ENCODE measurements at places on chromosomes 5 and 9. TPM values are rescaled to one million over a fixed set of nuclear protein-coding genes. Genes with fewer than 3 reads are reported as not detected.

The PROB1 gene
- 0.48 TPM for total RNA-seq

DNA sequence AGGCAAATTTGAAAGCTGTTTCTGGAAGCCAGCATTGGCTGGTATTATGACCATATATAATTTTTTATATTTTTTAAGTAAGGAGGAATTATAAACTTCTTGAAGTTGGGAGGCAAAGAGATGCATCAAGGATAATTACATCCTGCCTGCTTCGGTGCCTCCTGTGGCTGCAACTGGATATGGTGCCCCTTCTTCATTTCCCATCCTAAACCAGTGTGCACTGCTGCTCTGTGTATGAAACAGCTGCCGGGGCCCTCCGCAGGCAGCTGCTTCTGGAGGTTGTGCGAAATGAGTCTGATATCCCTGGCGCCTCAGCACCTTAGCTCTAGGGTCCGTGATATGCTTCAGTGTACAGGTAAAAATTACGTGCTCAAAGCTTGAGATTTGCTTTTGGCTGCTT, 304.2 kb downstream of the ENC1 start:
- no peak overlapping the region for H3K27ac ChIP-seq
- no peaks in the 10 kb centered on the region for H3K27me3 ChIP-seq
- no peak for DNase-seq
- H3K4me1 ChIP-seq = no peaks in the 10 kb centered on the region
- H3K4me3 ChIP-seq = no peak overlapping the region

GRCh38 chr5:135240781-135241360, 158.2 kb downstream of the MACROH2A1 start:
- H3K4me3 ChIP-seq = no peak overlapping the region
- no peaks in the 10 kb centered on the region for H3K36me3 ChIP-seq
- no peaks in the 10 kb centered on the region for H3K4me1 ChIP-seq

GRCh38 chr5:78671609-78672008, 23.0 kb upstream of the LHFPL2 start:
- H3K4me3 ChIP-seq = no peak overlapping the region
- H3K4me1 ChIP-seq = peaks cover under 1% of the 10 kb centered on the region
- no peaks in the 10 kb centered on the region for H3K27me3 ChIP-seq
- peak; percentile 74 for DNase-seq
- H3K27ac ChIP-seq = peak overlapping the region; percentile 53

The DNAJC18 gene
- total RNA-seq = 5.7 TPM

- no peak overlapping the region for H3K4me3 ChIP-seq
- no peaks in the 10 kb centered on the region for H3K4me1 ChIP-seq
- H3K27me3 ChIP-seq = no peaks in the 10 kb centered on the region
- H3K36me3 ChIP-seq = no peaks in the 10 kb centered on the region
- H3K27ac ChIP-seq = no peak overlapping the region
Observed at GRCh38 chr9:117720555-117720954, 16.4 kb downstream of the TLR4 start.

DNA sequence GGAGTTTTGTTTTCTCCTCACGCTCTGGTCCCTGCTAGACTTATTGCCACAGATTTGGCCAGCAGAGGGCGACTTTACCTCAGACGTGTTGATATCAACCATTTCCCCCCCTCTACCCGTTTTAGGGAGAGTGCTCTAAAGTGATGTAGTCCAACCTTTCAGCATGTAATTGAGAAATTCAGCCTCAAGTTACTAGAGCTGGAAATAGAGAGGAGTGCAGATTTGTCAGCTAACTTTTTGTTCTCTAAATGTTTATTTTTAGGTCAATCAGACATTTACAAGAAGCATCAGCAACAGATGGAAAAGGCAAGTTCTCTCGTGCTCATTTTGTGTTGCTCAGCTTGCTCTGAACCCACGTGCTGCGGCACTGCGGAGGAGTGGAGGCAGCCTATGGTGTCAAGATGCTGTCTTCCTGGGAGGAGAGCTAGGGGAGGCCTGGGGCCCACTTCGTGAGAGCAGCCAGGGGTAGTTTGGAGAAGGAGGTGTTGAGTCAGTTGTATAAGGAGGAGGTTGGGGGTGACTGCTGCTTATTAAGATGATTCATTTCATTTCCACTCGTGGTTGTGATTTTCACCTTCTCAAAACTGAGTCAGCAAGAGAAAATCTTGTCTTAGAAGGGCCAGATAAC, 53.6 kb downstream of the GPR107 start:
- peaks cover 9% of the 10 kb centered on the region for H3K36me3 ChIP-seq
- no peak overlapping the region for H3K4me3 ChIP-seq
- no peaks in the 10 kb centered on the region for H3K27me3 ChIP-seq
- DNase-seq = peak; percentile 87

The UGT3A1 gene
- total RNA-seq = not detected

- H3K4me3 ChIP-seq = no peak overlapping the region
- no peak for DNase-seq
- no peaks in the 10 kb centered on the region for H3K27me3 ChIP-seq
- H3K27ac ChIP-seq = no peak overlapping the region
Observed at GRCh38 chr9:134993996-134994720, 76.4 kb upstream of the FCN1 start.

- no peaks in the 10 kb centered on the region for H3K27me3 ChIP-seq
- no peaks in the 10 kb centered on the region for H3K36me3 ChIP-seq
Observed at GRCh38 chr5:43225649-43226245, 33.7 kb downstream of the NIM1K start.

GRCh38 chr5:123719004-123719403, 207.0 kb downstream of the CSNK1G3 start:
- H3K4me1 ChIP-seq = no peaks in the 10 kb centered on the region
- DNase-seq = no peak
- H3K27ac ChIP-seq = no peak overlapping the region
- no peaks in the 10 kb centered on the region for H3K27me3 ChIP-seq
- no peaks in the 10 kb centered on the region for H3K36me3 ChIP-seq

DNA sequence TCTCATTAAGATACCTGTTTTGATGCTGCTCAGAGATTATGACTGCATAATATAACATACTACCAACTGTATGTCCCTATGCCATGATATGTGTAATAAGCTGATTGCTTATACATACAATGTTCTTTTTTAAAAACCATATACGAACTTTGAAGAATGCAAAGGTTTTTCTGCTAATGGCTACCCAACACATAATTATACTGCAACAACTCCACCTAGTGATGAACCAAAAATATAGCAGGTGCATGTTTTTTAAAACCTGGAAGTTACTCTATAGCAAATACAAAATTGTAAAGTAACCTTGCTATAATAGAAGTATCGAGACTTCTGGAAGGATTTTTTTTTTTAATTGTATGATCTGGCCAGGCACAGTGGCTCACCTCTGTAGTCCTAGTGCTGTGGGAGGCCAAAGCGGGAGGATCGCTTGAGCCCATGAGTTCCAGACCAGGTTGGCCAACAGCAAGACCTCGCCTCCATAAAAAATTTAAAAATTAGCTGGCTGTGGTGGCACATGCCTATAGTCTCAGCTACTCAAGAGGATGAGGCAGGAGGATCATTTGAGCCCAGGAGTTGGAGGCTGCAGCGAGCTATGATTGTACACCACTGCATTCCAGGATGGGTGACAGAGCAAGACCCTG, 49.1 kb downstream of the HOMER1 start:
- no peaks in the 10 kb centered on the region for H3K4me1 ChIP-seq
- H3K27me3 ChIP-seq = no peaks in the 10 kb centered on the region
- no peak overlapping the region for H3K27ac ChIP-seq
- no peak overlapping the region for H3K4me3 ChIP-seq
- H3K36me3 ChIP-seq = no peaks in the 10 kb centered on the region

DNA sequence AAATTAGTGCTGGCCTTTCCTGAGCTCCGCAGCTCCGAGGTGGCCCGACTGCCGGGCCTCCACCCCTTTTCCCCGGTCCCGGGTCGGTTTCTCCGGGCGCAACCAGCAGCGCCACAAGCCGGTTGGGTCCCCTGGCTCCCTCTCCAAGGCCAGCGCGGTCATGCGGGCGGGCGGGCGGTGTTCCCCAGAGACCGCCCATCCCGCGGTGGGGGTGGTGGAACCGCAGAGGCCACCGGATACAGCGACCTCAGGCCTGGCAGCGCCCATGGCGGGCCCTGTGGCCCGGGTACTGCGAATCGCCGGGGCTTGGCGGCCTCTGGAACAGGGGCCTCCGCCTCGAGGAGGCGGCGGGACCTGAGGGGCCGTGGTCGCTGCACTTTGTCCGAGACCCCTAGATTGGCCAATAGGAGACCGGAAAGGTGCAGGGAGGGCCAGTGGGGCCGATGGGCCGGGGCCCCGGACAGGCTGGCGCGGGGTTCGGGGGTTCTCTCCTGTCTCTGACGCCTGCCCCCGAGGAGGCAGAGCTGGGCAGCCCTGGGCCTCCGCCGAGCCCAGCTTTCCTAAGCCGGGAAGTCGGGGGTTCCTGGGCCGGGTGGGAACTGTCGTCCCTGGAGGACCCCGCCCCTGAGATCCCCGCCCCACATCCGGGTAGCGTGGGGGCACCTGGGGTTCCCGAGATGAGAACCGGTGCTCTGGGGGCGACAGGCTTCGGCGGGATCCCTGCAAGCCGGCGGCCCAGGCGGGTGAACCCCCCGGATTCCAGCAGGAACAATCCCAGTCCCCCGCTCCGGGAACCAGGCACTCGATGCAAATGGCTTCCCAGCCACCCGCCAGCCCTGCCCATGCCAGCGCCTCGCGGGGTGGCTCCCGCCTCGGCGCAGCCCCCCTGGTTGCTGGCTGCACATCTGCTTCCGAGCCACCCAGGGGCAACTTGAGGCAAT, 293.9 kb downstream of the ZSWIM6 start:
- DNase-seq = peak; percentile 86
- no peaks in the 10 kb centered on the region for H3K36me3 ChIP-seq
- H3K4me3 ChIP-seq = peak overlapping the region; percentile 65
- peaks cover 4% of the 10 kb centered on the region for H3K4me1 ChIP-seq
- no peaks in the 10 kb centered on the region for H3K27me3 ChIP-seq
- H3K27ac ChIP-seq = peak overlapping the region; percentile 53

- H3K36me3 ChIP-seq = no peaks in the 10 kb centered on the region
- no peak overlapping the region for H3K4me3 ChIP-seq
- H3K27ac ChIP-seq = no peak overlapping the region
- no peaks in the 10 kb centered on the region for H3K4me1 ChIP-seq
- no peak for DNase-seq
- H3K27me3 ChIP-seq = no peaks in the 10 kb centered on the region
Observed at GRCh38 chr5:53339962-53340540, 140.4 kb upstream of the FST start.

The GLDC gene
- 0.21 TPM for total RNA-seq

GRCh38 chr5:5353681-5354080, 68.8 kb upstream of the ICE1 start:
- no peaks in the 10 kb centered on the region for H3K36me3 ChIP-seq
- H3K4me3 ChIP-seq = no peak overlapping the region
- no peak for DNase-seq
- H3K27me3 ChIP-seq = no peaks in the 10 kb centered on the region

The FAM163B gene
- not detected for total RNA-seq

The ZNF474 gene
- total RNA-seq = not detected

- H3K36me3 ChIP-seq = no peaks in the 10 kb centered on the region
- DNase-seq = no peak
- no peaks in the 10 kb centered on the region for H3K27me3 ChIP-seq
- no peak overlapping the region for H3K4me3 ChIP-seq
- no peaks in the 10 kb centered on the region for H3K4me1 ChIP-seq
Observed at GRCh38 chr9:37676411-37676830, 25.7 kb downstream of the FRMPD1 start.

DNA sequence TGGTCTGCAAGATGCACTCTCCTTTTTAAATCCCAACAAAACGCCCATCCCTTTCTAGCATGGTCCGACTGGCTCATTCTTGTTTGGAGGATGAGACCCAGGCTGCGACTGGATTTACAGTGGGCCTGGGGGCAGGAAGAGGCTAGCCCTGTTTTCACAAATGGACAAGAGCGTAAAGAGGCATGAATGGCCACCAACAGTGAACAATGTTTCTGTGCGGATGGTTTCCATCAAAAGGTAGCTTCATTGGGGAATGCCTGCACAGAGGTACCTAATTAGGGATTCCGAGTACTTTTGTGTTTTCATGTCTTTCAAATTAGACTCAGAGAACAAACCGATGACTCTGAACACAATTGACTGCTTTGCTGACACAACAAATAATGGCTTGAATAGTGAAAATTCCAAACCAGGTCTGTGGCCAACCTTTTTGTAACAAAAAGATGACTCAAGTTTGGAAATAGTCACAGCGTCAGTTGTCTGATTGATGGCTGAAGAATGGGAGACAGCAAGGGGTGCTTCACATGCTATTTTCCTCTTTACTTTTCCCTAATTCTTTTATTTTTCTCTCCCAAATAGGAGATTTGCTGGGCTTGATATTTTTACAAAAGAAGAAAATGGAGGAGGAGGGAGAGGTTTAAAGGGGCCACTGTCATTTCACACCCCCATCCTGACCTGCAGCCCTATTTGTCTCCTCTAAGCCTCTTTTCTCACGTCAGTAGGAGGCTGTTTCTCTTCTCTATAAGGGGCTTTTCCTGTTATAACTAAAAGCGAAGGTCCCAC, 208.1 kb upstream of the S1PR3 start:
- H3K4me3 ChIP-seq = no peak overlapping the region
- H3K36me3 ChIP-seq = no peaks in the 10 kb centered on the region
- H3K4me1 ChIP-seq = no peaks in the 10 kb centered on the region
- no peaks in the 10 kb centered on the region for H3K27me3 ChIP-seq

- no peak overlapping the region for H3K27ac ChIP-seq
- no peak overlapping the region for H3K4me3 ChIP-seq
Observed at GRCh38 chr9:133702798-133703590, 35.2 kb downstream of the SARDH start.

GRCh38 chr5:169875731-169876130, 104.6 kb downstream of the INSYN2B start:
- H3K36me3 ChIP-seq = no peaks in the 10 kb centered on the region
- no peak overlapping the region for H3K27ac ChIP-seq
- no peak overlapping the region for H3K4me3 ChIP-seq
- no peaks in the 10 kb centered on the region for H3K4me1 ChIP-seq
- no peaks in the 10 kb centered on the region for H3K27me3 ChIP-seq

The IL13 gene
- total RNA-seq = not detected

The PCDHB13 gene
- total RNA-seq = 1.3 TPM

GRCh38 chr5:131794586-131794985, 2.2 kb downstream of the FNIP1 start:
- H3K4me1 ChIP-seq = no peaks in the 10 kb centered on the region
- H3K27ac ChIP-seq = no peak overlapping the region
- no peak overlapping the region for H3K4me3 ChIP-seq
- no peaks in the 10 kb centered on the region for H3K27me3 ChIP-seq
- no peaks in the 10 kb centered on the region for H3K36me3 ChIP-seq
- DNase-seq = no peak

GRCh38 chr5:25418978-25419377, 774.2 kb upstream of the CDH10 start:
- H3K4me3 ChIP-seq = no peak overlapping the region
- no peak overlapping the region for H3K27ac ChIP-seq
- H3K36me3 ChIP-seq = no peaks in the 10 kb centered on the region
- H3K27me3 ChIP-seq = no peaks in the 10 kb centered on the region

DNA sequence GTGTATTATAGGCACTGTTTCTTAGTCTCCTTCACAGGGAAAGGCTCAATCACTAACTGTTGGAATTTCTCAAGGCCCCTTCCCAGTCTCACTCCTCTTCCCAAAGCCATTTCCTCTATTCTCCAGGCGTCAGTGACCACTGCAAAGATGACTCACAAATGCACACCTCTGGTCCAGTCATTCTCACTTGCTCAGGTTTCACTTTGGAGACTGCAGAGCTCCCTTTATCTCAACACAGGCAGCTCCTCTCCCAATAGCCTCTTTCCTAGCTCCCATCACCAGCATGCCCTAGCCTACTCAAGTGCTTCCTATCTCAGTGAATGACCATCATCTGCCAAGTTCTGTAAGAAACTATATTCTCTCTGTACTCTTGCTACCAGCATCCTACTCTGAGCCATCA, 323.6 kb downstream of the NTRK2 start:
- H3K27ac ChIP-seq = no peak overlapping the region
- no peaks in the 10 kb centered on the region for H3K4me1 ChIP-seq
- no peaks in the 10 kb centered on the region for H3K27me3 ChIP-seq
- no peak overlapping the region for H3K4me3 ChIP-seq
- DNase-seq = no peak

The GABRA1 gene
- not detected for total RNA-seq

The IL33 gene
- total RNA-seq = 5.0 TPM

The IL31RA gene
- not detected for total RNA-seq

All from colonic mucosa (tissue), 4 donors.